ENCODE measurements at places on chromosomes 3 and 15. TPM values are rescaled to one million over a fixed set of nuclear protein-coding genes. Genes with fewer than 3 reads are reported as not detected.

Gene ITGA11
- 0.06 TPM for total RNA-seq

Gene HTR3E
- total RNA-seq, result not detected

- no peak overlapping the region for H3K27ac ChIP-seq
- no peaks in the 10 kb centered on the region for H3K36me3 ChIP-seq
- no peaks in the 10 kb centered on the region for H3K4me1 ChIP-seq
- no peaks in the 10 kb centered on the region for H3K27me3 ChIP-seq
Measured at GRCh38 chr3:116470605-116471197, 25.4 kb upstream of the LSAMP start.

Gene MRPL3
- total RNA-seq, result 175 TPM

Gene PRR20G
- total RNA-seq, result not detected

- H3K27me3 ChIP-seq, result no peaks in the 10 kb centered on the region
- no peaks in the 10 kb centered on the region for H3K36me3 ChIP-seq
- H3K27ac ChIP-seq, result no peak overlapping the region
- H3K4me3 ChIP-seq, result no peak overlapping the region
Measured at GRCh38 chr15:60589253-60589652, 110.3 kb upstream of the ICE2 start.

Gene TXNRD3
- 3.4 TPM for total RNA-seq

DNA sequence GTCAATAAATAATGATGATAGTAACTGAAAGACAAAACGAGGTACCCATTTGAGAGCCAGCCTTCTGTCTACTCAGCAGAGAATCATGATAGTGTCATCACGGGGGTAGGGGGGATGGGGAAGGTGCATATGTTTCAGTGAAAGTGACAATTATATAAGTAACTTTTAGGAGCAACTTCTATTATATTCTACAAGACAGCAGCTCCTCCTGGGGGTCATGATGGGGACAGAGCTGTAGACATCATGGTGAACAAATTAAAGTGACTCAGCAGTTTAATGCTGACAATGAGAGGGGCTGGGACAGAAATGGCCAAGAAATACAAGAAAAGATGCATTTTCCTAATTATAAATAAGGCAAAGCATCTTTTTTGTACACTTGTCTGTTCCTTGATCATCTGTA, 11.8 kb downstream of the CAPN3 start:
- DNase-seq, result no peak
- H3K36me3 ChIP-seq, result no peaks in the 10 kb centered on the region
- no peak overlapping the region for H3K27ac ChIP-seq
- no peaks in the 10 kb centered on the region for H3K27me3 ChIP-seq
- H3K4me1 ChIP-seq, result no peaks in the 10 kb centered on the region

Gene GOLGA8J
- not detected for total RNA-seq

Gene PYGO1
- 1.1 TPM for total RNA-seq

DNA sequence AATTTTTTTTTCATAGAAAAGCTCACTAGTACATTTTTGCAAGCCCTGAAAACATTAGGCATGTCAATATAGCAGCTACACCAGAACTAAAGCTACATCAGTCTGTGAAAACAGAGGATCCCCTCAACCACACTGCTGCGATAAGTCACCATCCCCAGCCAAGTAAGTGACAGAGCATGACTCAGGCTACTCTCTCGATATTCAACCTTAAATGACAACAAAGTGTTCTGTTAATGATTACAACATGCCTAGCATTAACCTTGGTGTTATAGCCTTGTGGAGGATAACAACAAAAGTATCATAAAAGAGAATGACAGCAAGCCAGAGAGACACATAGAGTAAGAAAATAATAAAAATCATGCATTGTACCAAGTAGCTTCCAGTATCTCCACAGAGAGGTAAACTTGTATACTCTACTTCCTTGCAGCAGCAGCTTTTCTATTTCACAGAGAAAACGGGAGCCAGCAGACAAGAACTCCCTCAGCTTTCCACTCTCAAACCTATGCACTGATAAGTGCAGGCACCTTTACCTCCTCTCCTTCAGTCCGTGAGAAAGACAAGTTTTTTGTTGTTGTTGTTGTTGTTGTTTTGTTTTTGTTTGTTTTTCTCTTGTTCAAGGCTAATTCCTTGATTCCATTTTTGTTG, 76.6 kb downstream of the GBE1 start:
- DNase-seq, result no peak
- no peak overlapping the region for H3K4me3 ChIP-seq
- no peak overlapping the region for H3K27ac ChIP-seq
- H3K36me3 ChIP-seq, result no peaks in the 10 kb centered on the region

- peaks cover 3% of the 10 kb centered on the region for H3K4me1 ChIP-seq
- no peak for DNase-seq
- H3K36me3 ChIP-seq, result no peaks in the 10 kb centered on the region
- no peak overlapping the region for H3K27ac ChIP-seq
- H3K27me3 ChIP-seq, result no peaks in the 10 kb centered on the region
Measured at GRCh38 chr3:18454766-18455165, 29.6 kb upstream of the SATB1 start.

DNA sequence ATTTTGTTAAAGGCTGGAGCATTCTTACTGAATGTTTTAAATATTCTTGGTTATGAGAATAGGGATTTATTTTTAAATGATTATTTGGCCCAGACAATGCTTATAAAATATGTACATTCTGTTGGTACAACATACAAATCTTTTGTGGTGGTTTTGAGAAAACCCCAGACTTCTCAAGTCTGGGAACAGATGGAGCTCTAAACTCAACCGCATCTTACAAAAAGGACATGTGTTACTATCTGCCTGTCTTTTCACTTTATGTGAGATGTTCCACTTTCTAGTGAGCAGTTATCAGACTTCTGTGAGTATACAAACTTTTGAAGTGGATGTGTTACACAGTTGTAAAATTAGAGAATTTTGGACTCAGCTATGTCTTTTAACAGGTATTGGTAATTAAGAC, 135.5 kb upstream of the RBMS3 start:
- no peaks in the 10 kb centered on the region for H3K36me3 ChIP-seq
- H3K4me1 ChIP-seq, result no peaks in the 10 kb centered on the region
- no peak overlapping the region for H3K27ac ChIP-seq
- no peaks in the 10 kb centered on the region for H3K27me3 ChIP-seq
- H3K4me3 ChIP-seq, result no peak overlapping the region

- no peak for DNase-seq
- no peak overlapping the region for H3K4me3 ChIP-seq
- H3K27me3 ChIP-seq, result peaks cover 5% of the 10 kb centered on the region
- H3K27ac ChIP-seq, result no peak overlapping the region
- no peaks in the 10 kb centered on the region for H3K36me3 ChIP-seq
Measured at GRCh38 chr3:125147491-125147820, 65.1 kb downstream of the SLC12A8 start.

- H3K36me3 ChIP-seq, result no peaks in the 10 kb centered on the region
- DNase-seq, result no peak
Measured at GRCh38 chr15:68385240-68385561, 46.8 kb downstream of the ITGA11 start.

DNA sequence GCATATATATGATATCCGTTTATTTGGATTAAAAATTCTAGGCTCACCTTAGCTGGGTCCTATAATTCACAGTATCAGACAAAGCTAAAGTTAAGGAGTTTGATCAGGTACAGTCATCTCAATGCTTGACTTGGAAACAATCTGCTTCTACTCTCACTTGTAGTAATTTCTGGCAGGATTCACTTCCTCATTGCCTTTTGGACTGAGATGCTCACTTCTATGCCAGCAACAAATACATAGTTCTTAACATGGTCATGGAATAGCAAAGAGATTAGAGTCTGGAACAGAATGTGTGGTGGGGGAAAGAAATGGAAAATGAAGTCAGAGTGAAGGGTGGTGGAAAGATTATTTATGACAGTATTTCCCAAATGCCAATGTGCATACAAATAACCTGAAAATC, 693.6 kb downstream of the CADM2 start:
- DNase-seq, result no peak
- no peak overlapping the region for H3K27ac ChIP-seq
- H3K4me1 ChIP-seq, result no peaks in the 10 kb centered on the region
- H3K4me3 ChIP-seq, result no peak overlapping the region
- no peaks in the 10 kb centered on the region for H3K27me3 ChIP-seq

Data from H1 (cell line).